T-helper 2 cell (primary cell): ENCODE measurements at places on chromosomes 3 and 15.

DNA sequence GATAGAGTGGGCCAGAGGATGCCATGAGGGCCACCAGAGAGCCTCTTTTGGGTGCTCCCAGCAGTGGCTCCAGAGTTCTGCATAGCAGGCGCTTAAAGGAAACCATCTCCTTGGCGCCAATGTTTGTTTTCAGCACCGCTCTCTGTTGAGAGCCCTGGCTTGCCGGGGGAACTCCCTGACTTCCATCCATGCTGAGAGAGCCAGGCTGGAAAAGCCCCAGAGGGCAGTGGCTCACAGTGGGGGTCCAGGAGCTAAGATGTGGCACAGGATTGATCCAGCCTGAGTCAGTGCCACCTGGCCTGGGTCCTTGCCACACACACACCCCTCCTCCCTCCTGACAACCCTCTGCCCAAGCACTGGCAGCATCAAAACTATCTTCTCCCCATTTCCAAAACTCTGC is 50.4 kb upstream of the HACD2 start:
- no peak for DNase-seq

GRCh38 chr15:91238644-91239425 is 138.8 kb downstream of the SV2B start:
- no peak for DNase-seq

DNA sequence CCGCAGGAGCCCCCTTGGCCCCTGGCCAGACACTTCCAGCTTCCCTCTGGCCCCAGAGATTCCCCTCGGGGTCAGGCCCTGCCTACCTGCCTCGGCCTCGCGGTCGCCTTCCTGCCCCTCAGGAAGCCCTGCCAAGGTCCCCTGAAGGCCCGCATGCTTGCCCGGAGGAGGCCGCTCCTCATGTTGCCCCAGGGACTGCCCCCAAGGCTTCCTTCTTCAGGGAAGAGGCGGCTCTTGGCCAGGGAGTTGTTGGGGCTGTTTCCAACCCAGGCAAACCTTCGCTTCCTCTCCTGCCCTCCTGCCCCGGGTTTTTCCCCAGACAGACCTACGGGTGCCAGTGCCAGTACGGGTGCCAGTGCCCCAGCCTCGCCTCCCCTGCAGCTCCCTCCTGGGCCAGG is 13.5 kb upstream of the MUC4 start:
- no peak for DNase-seq

DNA sequence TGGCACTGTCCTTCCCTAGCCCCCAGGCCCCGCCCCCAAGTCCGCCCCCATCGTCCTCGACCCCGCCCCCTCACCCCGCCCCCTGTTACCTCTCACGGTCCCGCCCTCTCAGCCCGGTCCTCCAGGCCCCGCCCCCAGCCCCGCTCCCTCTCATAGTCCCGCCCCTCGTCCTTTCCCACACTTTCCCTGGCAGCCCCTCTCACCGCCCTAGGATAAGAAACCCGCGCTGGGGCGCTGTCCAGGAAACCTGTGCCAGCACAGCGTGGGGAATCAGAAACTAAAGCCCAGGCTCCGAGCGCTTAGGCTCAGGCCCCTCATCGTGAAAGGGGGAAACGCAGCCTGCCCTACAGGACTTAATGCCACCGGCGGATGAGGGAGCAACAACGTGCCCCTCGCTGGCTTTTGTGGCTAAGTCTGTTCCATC is 20.9 kb downstream of the TRPM1 start:
- no peak for DNase-seq

GRCh38 chr15:70837476-70837875 is 16.5 kb downstream of the LARP6 start:
- no peak for DNase-seq

- DNase-seq: no peak
These were observed 251.1 kb downstream of the TJP1 start for GRCh38 chr15:29570948-29571791.

DNA sequence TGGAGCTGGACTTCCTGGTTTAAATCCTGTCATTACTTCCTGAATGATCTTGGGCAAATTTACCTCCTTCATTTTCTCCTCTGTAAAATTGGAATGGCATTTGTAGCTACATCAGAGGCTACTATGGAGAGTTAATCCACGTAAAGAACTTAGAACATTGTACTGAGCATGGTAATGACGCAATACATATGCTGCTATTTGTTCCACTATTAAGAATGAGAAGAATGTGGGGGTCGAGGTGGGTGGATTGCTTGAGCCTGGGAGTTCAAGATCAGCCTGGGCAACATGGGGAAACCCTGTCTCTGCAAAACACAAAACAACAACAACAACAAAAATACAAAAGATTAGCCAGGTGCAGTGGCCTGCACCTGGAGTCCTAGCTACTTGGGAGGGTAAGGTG is 250.6 kb downstream of the RYR3 start:
- DNase-seq: no peak

- no peak for DNase-seq
These were observed 48.9 kb downstream of the IQGAP1 start for GRCh38 chr15:90436952-90437351.

DNA sequence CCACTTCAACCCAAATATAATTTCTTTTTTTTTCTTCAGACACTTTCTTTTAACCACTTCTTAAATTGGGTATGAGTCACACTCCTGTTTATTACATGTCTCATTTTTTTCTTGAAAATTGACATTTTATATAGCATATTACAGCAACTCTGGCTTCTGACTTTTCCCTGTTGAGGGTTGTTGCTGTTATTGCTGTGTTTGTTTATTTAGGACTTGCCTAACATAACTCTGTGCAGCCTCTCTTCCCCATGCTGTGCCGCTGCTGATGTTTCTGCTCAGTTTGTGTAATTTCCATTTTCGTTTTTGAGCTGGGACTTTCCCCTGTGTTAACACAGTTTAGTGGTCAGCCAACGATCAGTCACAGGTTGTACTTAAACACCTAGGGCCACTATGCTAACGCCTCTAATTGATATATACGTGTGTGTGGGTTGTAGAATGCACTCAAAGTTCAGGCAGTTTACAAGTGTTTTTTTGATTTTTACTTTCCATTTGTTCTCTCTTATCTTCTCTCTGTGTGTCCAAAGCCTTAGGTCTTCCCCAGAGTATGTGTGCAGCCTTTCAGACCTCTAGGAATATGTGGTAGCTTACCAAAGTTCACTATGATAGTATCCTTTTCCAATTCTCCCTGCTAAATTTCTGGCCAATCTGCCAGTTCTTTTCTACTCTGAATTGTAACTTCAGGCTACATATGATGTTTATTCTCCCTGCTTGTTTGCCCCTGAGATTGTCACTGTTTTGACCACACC is 337.2 kb downstream of the ZBTB20 start:
- no peak for DNase-seq

DNA sequence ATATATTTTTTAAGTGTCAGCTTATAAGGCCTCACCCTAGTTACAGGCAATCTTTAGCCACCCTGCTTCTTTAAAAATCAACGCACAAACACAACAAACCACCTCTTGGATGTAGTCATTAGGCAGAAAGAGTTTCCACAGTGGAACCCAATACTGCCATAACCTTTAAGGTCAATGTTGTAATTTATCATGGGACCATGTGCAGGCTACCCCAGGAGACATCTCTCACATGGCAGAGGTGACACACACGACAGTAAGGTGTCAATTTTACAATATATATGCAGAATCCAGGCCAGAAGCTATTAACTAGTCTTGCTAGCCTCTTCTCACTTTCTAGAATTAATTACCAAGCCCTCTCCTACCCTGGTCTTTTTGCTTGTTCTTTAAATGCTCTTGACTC is 336.5 kb downstream of the MAGI1 start:
- no peak for DNase-seq

DNA sequence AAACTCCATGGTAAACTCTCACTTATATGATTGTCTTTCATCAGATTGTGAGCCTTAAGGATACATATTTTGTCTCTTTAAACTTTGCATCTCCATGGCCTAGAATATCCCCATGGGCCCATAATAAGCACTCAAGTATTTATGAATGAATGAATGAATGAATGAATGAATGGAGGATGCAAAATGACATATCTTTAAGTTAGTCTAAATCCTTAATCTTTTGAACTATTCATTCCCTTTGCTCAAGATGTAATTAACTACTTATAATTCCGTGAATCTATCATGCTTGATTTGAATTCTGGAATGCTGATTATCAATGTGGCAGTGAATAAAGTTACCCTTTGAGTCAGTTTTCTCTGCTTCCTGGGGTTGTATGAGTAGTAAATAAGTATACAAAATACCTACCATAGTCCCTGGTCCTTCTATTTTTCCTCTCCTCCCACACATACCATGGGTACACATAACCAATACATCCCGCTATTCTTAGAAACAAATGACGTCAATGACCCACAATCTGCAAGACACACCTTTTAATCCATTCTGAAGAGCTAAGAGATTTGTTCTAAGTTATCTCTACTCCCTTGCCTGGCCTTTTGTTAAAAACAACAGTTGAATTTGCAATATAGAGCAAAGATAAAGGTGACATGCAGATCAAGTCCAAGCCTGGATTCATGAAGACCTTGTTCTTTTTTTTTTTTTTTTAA is 94.5 kb downstream of the FBN1 start:
- DNase-seq: no peak

DNA sequence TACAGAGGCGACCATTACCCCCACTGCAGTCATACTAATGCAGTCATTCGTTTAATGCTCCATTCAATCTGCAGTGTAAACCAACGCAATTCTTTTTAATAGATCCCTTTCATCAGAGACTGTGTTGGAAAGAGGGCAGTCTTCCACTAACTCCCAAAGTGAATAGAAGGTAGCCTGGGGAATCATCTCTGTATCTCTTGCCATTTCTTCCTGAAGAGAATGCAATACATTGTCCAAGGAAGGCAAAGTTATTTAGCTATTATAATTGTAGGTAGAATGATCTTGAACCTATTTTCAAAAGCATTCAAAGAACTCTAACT is 1.3 kb upstream of the SLITRK3 start:
- DNase-seq: no peak

GRCh38 chr3:54962200-54962599 is 34.3 kb upstream of the LRTM1 start:
- DNase-seq: no peak

- DNase-seq: no peak
These were observed 35.6 kb downstream of the AMOTL2 start for GRCh38 chr3:134338516-134339261.

- no peak for DNase-seq
These were observed 20.9 kb downstream of the KAT2B start for GRCh38 chr3:20060974-20061685.

- peak; percentile 23 for DNase-seq
These were observed 32.8 kb downstream of the ZNF589 start for GRCh38 chr3:48273594-48274211.

GRCh38 chr3:173089283-173089682 is 51.8 kb downstream of the SPATA16 start:
- DNase-seq: no peak

DNA sequence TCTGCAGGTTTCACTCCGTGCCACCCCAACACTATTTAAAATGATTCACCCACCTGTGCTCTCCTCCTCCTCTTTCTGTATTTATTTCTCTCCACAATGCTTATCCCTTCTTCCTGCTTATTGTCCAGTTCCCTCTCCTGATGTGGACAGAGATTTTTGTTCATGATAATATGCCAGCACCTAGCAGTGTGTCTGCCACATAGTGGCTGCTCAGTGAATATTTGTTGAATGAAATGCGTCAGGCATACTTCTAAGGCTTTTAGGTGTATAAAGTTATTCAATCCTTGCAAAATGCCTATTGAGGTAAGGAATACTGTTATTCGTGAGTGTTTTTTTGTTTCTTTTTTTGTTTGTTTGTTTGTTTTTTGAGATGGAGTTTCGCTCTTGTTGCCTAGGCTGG is 67.5 kb upstream of the MME start:
- DNase-seq: no peak

GRCh38 chr3:43222590-43222989 is 63.8 kb upstream of the SNRK start:
- DNase-seq: no peak

DNA sequence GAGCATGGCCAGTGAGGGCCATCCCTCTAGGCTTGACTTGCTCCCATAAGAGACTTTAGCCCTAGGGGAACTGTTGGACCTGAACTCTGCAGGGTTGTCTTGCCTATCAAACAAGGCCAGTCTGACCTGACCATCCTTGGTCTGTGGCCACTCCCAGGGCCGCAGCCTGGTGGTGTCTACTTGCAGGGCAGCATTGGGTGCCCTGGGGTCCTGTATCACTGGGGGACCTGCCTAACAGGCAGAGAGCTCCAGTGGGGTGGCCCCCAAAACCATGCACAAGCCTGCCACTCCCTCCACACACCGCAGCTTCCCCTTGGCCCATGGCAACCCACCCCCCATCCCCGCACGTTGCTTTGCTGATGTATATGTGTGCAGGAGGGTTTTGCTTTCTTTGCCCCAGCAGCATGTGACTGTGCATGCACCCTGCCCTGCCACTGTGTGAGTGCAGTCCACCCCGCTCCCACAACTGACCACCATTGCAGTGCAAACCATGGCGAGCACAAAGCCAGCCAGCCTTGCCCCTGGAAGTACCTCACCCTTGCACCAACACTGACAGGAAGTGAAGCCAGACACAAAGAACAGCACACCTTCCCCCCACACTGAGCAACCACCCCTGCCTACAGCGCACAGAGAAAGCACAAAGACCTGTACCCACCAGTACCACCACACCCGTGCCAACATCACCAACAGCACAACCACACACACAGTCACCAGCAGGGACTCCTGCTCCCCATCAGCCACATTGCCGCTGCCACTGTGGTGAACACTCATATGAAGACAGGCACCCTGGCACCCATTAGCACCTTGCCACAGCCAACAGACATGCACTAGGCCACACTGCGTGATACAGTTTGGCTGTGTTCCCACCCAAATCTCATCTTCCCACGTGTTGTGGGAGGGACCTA is 88.8 kb downstream of the SENP7 start:
- no peak for DNase-seq

DNA sequence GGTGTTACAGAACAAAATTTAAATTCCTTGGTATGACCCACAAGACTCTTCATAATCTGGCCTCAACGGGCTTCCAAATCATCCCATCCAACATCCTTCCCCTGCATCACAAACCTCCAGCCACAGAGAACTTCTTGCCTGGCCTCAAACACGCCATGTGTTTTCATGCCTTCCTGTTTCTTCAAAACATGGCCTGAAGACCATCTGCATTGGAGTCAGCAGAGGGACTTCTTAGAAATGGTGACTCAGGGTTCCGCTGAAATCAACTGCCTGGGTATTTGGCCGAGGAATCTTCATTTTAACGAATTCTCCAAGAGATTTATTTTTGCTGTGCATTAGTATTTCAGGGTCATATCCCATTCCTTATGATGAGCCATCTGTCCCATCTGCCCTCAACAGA is 138.1 kb upstream of the RAP2B start:
- DNase-seq: no peak
